Pericardium fibroblast (primary cell): ENCODE measurements at places on chromosomes 16 and 17. TPM values are rescaled to one million over a fixed set of nuclear protein-coding genes. Genes with fewer than 3 reads are reported as not detected.

The ACBD4 gene
- total RNA-seq: 4.9 and 6.5 TPM in 2 replicates

The ENPP7 gene
- total RNA-seq: not detected in 2 replicates

The MARVELD3 gene
- total RNA-seq: 0.12 TPM in 1 of 2 replicates, not detected in the other

The USP32 gene
- total RNA-seq: 24.2 and 37.0 TPM in 2 replicates

The CCDC200 gene
- total RNA-seq: not detected in 2 replicates

The HBM gene
- not detected in 2 replicates for total RNA-seq

The GSG1L2 gene
- not detected in 2 replicates for total RNA-seq

The TBC1D3H gene
- not detected in 2 replicates for total RNA-seq

The ZNF597 gene
- 1.1 and 2.5 TPM in 2 replicates for total RNA-seq
